ENCODE measurements at places on chromosomes 2 and 18.

- DNase-seq: no peak
These were observed 53.2 kb downstream of the NYAP2 start for GRCh38 chr2:225452677-225453076.

DNA sequence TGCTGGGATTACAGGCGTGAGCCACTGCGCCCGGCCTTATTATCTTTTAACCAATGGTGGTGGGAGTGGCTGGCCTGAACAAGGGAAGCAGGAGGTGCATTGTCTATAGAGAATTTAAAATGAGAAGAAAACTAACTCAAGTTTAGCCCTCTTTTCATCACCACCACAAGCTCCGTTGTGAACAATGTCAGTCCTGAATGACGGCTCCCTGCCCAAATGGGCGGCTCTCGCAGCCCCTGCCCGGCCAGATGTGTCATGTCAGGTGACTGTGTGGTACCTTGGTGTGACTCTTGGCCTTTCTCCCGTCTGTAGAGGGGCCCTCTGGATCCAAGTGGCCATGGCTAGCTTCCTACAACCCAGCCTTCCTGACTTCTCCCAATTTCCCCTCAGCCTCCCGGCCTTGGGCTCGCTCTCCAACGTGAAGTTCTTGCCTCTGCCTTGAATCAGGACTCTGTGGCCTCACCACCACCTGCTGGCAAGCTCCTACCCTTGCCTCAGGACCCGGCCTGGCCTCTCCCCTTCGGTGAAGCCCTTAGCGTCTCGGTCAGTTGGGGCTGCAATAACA, 67.6 kb downstream of the LONRF2 start:
- no peak for DNase-seq

DNA sequence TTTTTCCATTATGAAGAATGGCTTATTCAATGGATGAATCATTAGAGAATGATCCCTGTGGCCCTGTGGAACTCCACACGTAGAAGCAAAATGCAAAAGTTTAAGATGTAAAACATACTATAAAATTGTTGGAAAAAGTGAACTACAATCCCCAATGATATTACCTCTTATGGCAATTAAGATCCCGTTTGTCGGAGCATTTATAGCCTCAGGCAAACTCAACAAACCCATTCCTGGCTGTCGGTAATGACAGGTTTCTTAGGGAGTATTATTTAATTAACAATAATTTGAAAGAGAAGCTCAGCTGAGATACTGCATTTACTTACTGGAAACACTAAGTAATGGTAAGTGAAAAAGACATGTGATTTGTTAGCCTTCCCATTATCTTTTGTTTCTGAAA, 138.3 kb downstream of the CDH20 start:
- DNase-seq: no peak

GRCh38 chr2:6554466-6554865, 311.2 kb downstream of the CMPK2 start:
- DNase-seq: no peak

DNA sequence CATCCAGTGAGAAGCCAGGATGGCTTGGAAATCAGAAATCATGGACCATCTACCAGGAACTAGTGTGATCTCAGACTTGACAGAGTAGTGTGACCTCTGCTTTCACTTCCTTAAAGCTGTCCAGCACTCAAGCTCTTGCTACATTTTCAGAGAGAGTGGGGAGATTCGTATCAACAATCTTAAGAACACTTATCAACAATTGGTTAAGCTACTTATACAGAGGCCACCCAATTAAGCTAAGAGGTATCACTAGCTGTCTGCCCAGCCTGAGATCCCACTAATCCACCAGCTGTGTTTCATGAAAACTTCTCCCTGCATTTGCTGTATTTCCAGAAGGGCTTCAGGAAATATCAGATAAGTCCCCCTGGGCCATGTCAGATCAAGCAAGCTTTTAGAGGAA, 4.2 kb downstream of the RPRM start:
- no peak for DNase-seq

GRCh38 chr2:127661072-127661649, 14.2 kb downstream of the LIMS2 start:
- DNase-seq: no peak

DNA sequence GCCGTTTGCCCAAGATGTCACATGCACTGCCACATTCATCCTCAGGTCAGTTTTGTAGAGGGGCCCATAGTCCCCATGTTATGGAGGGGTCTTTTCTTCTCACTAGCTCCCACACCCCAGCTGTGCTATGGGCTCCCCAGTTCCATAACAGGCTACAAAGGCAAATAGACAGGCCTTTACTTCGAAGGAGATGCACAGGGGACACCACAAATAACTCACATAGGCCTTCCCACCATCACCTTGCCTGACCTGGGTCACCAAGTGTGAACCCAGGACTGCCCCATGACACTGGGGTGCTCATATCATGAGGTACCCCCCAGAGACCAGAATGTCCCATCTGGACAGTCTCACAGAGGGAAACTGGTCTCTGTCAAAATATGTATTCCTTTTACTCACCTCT, 15.0 kb upstream of the INO80C start:
- no peak for DNase-seq

- DNase-seq: no peak
These were observed 43.3 kb downstream of the LONRF2 start for GRCh38 chr2:100278986-100279385.

- no peak for DNase-seq
These were observed 640 bp downstream of the ROCK2 start for GRCh38 chr2:11343650-11344341.

GRCh38 chr2:139367416-139367815, 587.2 kb upstream of the NXPH2 start:
- no peak for DNase-seq

DNA sequence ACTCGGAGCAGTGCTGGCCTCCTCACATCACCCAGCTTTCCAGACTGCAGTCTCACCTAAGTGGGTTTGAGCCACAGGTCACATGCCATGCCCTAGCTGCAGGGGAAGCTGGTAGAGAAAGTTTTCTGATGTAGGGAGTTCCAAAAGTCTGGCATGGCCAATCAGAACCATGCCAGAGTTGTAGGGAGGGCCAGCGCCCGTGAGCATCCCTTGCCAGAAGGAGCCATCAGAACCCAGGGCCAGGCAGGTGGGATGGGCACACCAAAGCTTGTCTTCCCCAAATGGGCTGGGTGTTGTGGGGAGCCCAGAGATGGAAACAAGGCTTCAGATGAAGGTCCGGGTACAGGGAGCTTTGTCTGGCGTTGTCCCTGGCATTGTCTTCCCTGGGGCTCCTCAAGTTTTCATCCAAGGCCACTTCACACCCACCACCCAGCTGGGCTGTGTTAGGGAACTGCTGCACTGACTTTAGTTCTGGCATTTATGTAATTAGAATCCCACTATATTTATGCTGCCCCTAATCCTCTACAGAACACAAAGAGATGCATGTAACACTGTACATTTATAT, 247.9 kb downstream of the KLHL29 start:
- no peak for DNase-seq

DNA sequence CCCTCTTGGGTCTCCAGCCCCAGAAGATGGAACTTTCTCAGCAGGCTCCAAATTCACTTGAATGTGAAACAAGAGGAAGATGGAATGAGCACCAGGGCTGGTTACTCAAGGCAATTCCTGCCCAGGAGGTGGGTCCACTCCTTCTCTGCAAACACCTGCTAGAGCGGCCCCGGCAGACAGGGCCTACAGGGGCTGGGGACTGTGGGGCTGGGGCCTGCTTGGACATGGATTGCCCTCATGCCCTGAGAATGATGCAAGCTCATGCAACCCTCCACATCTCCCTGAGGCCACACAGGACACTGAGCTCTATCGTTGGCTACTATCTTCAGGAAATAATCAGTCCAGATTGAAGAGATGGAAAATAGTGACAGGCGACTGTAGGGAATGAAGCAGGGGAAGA, 39.1 kb downstream of the TFCP2L1 start:
- DNase-seq: no peak

DNA sequence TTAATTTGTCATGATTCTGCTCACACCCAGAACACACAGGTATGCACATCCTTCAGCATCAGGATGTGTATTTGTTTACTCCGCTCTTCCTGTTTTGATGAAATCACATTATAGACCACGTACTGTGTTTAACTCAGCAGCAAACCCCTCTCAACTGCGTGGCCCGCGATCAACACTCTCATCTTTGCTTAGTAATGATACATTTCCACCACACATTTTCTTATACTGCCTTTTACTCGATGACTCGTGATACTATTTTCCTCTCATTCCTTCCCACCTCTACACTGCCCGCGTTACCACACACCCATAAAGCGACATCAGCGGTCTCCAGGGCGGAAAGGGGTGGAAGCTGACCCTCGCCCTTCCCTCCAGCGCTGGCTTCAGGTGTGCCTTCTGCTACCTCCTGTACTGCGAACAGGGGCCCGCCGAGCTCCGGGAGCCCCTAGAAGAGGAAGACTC, 1.3 kb downstream of the NETO1 start:
- no peak for DNase-seq

- no peak for DNase-seq
These were observed 27.7 kb downstream of the BIRC6 start for GRCh38 chr2:32384529-32384928.

- DNase-seq: no peak
These were observed 496.9 kb upstream of the HNMT start for GRCh38 chr2:137467246-137467862.

- DNase-seq: no peak
These were observed 7.0 kb downstream of the ASAP2 start for GRCh38 chr2:9213477-9214051.

- DNase-seq: no peak
These were observed 19.5 kb downstream of the MARCHF4 start for GRCh38 chr2:216352653-216353270.

GRCh38 chr18:21684731-21685130, 19.8 kb downstream of the ABHD3 start:
- DNase-seq: no peak

GRCh38 chr2:46945671-46946070, 30.1 kb upstream of the MCFD2 start:
- no peak for DNase-seq

- no peak for DNase-seq
These were observed 21.6 kb downstream of the ASAP2 start for GRCh38 chr2:9228088-9228751.

GRCh38 chr18:74084184-74084855, 63.3 kb downstream of the FBXO15 start:
- DNase-seq: no peak

DNA sequence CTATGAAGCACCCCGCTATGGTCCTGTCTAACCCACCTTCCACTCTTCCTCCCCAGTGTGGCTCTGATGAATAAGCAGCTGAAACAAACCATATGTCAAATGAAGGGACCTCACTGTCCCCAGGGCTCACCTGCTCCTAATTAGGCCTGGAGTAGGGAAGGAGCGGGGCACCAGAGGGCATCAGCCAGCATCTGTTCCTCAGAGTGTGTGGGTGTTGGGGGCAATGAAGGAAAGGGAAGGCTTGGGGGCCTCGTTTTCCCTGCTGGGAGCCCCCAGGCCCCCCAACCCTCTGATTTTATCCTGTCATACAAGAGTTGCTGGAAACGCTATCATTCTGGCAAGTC, 274.7 kb downstream of the HAUS1 start:
- no peak for DNase-seq

DNA sequence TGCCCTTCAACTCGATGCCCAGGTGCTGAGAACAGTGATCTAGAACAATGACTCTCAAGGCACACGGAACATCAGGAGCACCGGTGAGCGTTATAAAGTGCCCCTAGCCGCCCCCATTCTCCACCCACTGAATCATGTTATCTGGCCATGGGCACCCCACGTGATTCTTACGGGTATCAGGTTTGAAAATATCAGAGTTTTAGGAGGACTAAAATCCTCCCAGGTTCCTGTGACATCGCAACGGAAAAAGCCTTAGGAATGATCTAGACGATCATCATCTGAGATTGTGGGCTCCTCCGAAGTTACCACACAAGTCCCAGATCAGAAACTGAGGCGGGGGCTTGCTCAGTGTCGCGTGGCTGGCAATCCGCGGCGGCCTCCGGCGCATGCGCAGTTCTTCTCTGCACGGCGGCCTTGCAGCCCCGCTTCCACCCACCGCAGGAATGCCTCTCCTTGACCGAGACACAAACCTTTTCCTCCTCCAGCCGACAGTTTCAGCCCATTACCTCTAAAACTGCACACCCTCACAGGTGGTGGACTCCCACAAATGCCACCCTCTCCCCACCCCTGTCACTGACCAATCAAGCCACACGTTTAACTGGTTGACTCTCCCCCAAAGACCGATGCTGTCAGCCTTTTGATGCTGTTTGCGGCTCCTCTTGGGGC, 5.8 kb upstream of the MRPL33 start:
- DNase-seq: no peak

DNA sequence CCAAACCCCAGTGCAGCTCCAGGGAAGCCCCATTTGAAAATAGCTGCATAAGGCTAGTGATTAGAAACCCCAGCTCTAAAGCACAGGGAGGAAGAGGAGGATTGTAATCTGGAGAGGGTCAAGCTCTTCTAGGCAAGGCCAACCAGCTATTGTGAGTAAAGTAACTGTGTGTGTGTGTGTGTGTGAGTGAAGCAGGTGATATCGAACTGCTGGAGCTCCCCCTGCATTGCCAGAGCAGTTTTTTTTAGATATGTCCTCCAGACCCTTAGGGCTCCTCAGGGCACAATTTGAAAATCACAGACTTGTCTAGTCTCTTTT, 177.4 kb upstream of the NABP1 start:
- DNase-seq: no peak

GRCh38 chr2:41137031-41137430, 685.1 kb upstream of the SLC8A1 start:
- no peak for DNase-seq

GRCh38 chr18:36693931-36694620, 134.7 kb downstream of the TPGS2 start:
- peak; percentile 13 for DNase-seq

DNA sequence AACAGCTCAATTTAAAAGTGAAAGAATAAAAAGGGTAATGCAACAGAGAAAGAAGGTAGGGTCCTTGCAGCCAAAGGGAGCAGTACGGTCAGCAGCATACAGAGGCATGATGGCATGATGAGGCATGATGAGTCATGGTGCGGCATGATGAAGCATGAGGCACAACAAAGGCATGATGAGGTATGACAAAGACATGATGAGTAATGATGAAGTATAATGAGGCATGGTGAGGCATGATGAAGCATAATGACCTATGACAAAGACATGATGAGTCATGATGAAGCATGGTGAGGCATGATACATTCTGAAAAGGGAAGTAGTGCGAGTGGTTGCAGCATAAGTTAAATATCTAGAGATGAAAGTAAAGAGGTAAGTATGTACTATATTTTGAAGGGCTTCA, 673.2 kb downstream of the TMEM182 start:
- DNase-seq: no peak

DNA sequence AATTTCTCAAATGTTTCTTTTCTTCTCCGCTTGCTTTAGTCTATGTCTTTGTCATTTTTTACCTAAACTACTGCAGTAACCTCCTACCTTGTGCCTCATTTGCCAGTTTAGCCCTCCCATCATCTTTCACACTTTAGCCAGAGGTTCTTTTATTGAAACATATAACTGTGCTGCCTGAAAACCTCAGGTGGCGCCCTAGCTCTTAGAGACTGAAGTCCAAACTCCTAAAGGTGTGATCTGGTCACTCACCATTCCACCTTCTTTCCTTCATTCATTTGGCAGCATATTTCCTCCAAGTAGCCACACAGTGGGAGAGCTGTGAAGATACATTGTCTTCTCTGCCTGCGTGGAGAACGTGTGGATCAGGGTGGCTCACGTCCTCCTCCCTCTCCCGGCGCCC, 98.2 kb upstream of the MAPRE2 start:
- DNase-seq: no peak

GRCh38 chr18:57026316-57026715, 120.6 kb upstream of the BOD1L2 start:
- no peak for DNase-seq

GRCh38 chr2:96839875-96840850, 3.7 kb downstream of the ANKRD23 start:
- no peak for DNase-seq

All from AG09309 (cell line).